ENCODE measurements at places on chromosomes 4 and X.

GRCh38 chrX:80021621-80022020 is 7.1 kb downstream of the TBX22 start:
- DNase-seq = no peak

GRCh38 chr4:57064811-57065711 is 45.1 kb downstream of the IGFBP7 start:
- no peak for DNase-seq

- no peak for DNase-seq
Measured at GRCh38 chrX:19303256-19303880, 40.4 kb upstream of the PDHA1 start.

DNA sequence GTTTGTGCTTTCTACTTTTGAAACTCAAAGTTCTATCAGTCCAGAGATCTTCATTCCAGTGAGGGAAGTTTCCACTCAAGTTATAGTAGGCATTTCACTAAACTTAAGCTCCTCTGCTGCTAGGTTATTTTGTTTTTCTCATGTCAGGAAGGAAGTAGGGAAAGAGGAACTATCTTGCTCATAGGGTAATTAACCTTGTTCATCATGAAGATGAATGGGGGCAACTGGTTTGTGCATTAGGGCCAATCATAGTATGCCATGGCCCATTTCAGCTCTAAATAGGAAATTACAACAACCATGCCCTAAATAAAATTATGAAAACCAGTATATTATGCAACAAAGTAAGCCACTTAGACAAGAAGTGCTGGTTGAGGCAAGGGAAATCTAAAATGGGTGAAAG is 804.7 kb upstream of the NDST4 start:
- no peak for DNase-seq

- DNase-seq = no peak
Measured at GRCh38 chr4:66927937-66928336, 617.4 kb downstream of the CENPC start.
